Urinary bladder (tissue), 4 donors: ENCODE measurements at places on chromosomes 2 and 18. TPM values are rescaled to one million over a fixed set of nuclear protein-coding genes. Genes with fewer than 3 reads are reported as not detected.

GRCh38 chr2:98702127-98702802 lies 28.7 kb downstream of the MGAT4A start:
- no peak for DNase-seq

GRCh38 chr2:38499548-38500282 lies 103.0 kb downstream of the HNRNPLL start:
- DNase-seq = no peak

DNA sequence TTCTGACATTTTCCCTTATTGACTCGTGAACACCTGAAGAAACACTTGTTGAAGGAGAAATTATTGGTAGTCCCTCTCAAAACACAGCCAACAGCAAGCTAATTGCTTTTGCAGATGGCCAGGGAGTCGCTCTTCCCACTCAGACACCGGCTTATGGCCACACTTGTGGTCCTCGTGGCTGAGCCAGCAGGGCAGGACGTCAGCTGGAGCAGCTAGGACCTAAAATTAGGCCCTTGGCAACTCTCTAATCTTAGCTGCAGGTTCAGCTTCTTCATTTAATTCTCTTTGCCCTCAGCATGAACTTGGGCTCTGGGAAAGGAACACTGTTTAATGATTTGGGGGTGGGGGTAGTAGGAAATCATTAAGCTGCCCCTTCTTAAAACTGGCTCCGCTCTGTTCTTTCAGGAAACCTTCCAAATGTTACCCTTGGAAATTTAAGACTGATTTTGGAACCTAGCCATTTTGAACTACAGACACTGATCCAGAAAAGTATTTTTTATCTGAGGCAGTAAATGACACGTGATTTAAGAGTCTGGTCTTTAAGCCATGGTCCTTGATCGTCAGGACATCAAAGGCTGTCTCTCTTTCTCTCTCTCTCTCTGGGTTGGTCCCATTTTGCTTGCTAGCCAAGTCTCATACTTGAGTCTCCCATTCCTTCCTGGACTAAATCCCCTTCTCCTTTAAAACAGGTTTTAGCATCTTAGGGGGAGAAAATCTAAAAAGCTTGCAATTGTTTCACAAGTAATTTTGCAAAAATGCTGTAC lies 77.5 kb downstream of the CDK15 start:
- DNase-seq = no peak

Gene CNTNAP5
- polyA plus RNA-seq = 0.01 TPM
